Endodermal cell (in vitro differentiated cells): ENCODE measurements at places on chromosomes 2 and 18. TPM values are rescaled to one million over a fixed set of nuclear protein-coding genes. Genes with fewer than 3 reads are reported as not detected.

- no peak overlapping the region for H3K27ac ChIP-seq
- H3K4me1 ChIP-seq = peaks cover 14% of the 10 kb centered on the region
- DNase-seq = no peak
- peaks cover 4% of the 10 kb centered on the region for H3K36me3 ChIP-seq
- H3K4me3 ChIP-seq = no peak overlapping the region
These were observed 75.0 kb downstream of the TMEM247 start for GRCh38 chr2:46554397-46554796.

Gene TPRKB
- total RNA-seq = 37.5 and 37.9 TPM in 2 replicates

DNA sequence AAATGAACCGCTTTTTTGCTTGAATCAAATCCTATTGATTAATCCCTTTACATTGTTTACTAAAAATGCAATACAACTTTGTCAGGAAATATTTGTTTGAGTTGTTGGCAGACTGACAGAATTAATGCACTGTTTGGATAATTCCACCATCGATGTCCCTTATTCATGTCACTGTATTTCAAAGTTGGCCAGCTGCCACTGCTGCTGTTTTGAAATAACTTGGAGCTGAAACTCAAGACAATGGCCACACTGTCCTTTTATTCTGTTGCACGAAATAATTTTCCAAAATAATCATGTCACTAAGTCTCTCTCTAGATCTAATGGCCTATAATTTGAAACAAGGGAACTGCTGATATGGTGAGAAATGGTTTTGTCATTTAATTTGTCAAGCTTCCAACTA is 55.2 kb upstream of the PAX3 start:
- no peak for DNase-seq
- no peaks in the 10 kb centered on the region for H3K27me3 ChIP-seq
- no peaks in the 10 kb centered on the region for H3K36me3 ChIP-seq

DNA sequence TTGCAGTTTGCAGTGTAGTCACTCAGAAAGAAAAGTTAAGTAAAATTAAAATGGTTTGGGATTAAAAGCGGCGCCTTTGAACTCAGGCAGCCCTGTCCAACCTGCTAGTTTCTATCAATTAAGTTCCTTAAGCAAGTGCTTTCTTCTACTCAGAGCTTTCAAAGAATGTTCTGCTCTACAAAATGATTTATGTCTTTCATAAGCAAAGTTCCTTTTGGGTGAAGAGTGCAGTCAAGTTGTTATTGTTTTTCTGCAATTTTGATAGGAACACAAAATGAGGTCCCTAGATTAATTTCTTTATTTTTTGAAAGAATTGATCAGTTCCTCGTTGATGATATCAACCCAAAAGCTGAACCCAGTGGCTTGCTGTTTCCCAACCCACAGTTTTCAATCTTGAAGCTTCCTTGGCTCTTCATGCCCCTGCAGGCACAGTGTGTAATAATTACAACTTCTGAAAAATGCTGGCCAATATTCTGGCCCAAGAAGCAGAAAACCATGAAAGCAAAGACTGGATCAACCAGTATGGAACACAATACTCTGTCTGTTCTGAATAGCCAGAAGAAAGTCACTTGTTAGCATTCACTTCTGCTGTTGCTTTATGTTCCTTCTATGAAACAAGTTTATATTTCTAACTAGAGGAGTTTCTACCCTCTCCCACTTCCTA is 89.1 kb downstream of the TGIF1 start:
- peaks cover under 1% of the 10 kb centered on the region for H3K36me3 ChIP-seq
- no peaks in the 10 kb centered on the region for H3K27me3 ChIP-seq
- no peak for DNase-seq
- no peak overlapping the region for H3K4me3 ChIP-seq

DNA sequence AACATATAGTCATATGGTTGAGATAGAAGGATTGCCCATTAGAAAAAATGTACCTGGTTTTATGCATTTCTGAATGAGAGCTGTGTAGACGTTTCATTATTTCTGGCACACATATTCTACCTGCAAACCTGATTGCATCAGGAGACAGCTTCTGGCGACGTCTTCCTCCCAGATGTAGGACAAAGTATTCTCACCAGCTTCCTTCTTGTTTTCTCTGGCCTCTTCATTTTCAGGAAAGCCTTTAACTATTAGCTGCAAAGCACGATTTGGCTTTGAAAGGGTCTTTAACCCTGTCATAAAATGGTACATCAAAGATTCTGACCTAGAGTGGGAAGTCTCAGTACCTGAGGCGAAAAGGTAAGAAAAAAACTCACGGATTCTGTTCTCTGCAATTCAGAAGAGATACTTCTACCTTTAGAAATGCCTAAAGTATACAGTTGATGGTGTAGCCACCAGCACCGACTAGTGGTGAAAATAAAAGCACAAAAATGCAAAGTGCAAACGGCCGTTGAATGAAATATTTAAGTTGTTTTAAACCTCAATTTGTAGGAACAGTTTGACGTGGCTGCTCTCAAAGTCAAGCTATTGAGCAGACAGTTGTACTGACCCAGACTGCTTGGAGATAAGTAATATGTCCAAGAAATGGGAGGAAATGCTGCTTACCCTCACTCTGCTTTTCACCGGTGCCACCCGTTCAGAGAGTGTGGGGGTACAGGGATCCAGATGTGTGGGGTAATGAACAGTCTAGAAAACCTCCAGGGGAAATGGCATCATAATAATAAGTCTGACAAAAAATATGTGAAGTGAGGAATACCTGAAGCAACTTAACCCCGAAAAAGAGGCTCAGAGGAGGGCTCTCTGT is 20.2 kb downstream of the IL18RAP start:
- no peak overlapping the region for H3K27ac ChIP-seq
- peak; percentile 63 for DNase-seq
- H3K36me3 ChIP-seq = no peaks in the 10 kb centered on the region
- peaks cover 8% of the 10 kb centered on the region for H3K4me1 ChIP-seq
- no peak overlapping the region for H3K4me3 ChIP-seq

DNA sequence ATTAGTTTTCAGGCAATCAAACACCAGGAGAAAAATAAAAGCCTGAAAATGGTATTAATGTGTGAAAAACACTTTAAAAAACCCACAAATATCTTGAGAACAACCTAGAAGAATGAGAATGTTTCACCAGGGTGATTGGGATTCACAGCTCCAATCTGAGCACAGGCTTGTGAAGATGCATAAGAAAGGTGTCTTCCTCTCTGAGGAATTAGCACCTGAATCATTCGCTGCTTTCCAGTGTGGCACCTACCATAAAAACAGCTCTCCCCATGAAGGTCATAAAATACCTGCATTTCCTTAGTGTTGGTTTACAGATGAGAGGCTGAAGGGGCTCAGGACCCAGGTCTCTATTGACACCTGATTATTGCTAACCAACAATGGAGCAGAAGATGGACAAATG is 499.7 kb upstream of the KLHL29 start:
- H3K27me3 ChIP-seq = no peaks in the 10 kb centered on the region
- no peaks in the 10 kb centered on the region for H3K4me1 ChIP-seq
- no peak overlapping the region for H3K4me3 ChIP-seq
- no peaks in the 10 kb centered on the region for H3K36me3 ChIP-seq

- H3K36me3 ChIP-seq = no peaks in the 10 kb centered on the region
- H3K4me1 ChIP-seq = peaks cover 4% of the 10 kb centered on the region
- DNase-seq = no peak
- no peak overlapping the region for H3K4me3 ChIP-seq
- no peaks in the 10 kb centered on the region for H3K27me3 ChIP-seq
- no peak overlapping the region for H3K27ac ChIP-seq
These were observed 24.4 kb upstream of the LRP2 start for GRCh38 chr2:169386722-169387121.

DNA sequence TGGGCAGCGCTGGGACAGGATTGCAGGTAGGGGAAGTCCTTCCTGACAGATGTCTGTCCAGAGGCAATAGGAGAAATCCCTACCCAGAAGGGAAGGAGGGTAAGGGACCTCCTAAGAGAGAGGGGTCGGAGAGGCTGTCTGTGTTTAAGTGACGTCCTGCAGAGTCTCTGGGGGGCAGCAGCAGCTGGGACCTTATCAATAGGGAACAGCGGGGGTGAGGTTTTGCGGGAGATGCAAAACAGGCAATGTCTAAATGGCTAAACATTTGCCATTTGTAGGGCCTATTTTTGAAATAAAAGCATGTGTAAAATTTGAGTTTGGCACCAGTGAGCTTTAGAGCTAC is 108.7 kb upstream of the HS6ST1 start:
- peaks cover 12% of the 10 kb centered on the region for H3K4me1 ChIP-seq
- peak; percentile 45 for DNase-seq
- no peaks in the 10 kb centered on the region for H3K36me3 ChIP-seq
- H3K27me3 ChIP-seq = no peaks in the 10 kb centered on the region
- no peak overlapping the region for H3K27ac ChIP-seq
- H3K4me3 ChIP-seq = no peak overlapping the region

Gene TFPI
- 34.3 and 35.5 TPM in 2 replicates for total RNA-seq

DNA sequence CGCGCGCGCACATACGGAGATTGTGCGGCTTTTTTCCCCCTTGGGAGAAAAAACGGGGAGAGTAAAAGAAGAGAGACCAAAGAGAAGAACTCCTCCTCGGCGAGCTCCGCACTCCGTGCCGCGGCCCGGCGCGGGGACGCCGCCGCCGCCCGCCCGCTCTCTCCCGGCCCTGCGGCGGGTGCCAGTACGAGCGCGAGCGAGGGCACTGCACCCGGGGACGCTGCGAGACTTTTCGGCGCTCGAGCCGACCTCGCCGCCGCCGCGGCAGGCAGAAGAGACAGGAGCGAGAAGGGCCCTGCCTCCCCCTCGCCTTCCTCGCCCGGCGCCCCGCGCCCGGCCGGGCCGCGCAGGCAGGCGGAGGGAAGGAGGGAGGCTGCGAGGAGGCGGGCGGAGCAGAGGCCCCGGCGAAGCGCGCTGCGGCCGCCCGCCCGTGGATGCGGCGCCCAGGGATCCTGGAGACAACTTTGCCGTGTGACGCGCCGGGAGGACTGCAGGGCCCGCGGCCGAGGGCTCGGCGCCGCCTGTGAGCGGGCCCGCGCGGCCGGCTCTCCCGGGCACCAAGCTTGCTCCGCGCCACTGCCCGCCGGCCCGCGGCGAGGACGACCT is 857 bp upstream of the INHBB start:
- no peaks in the 10 kb centered on the region for H3K36me3 ChIP-seq
- peaks cover 97% of the 10 kb centered on the region for H3K27me3 ChIP-seq
- peak; percentile 73 for DNase-seq
- peaks cover 3% of the 10 kb centered on the region for H3K4me1 ChIP-seq
- no peak overlapping the region for H3K27ac ChIP-seq

Gene EHBP1
- 36.4 to 50.1 TPM (median 49.8 TPM) in 3 replicates for total RNA-seq

GRCh38 chr2:86808315-86809161 is 17.8 kb upstream of the CD8A start:
- H3K27me3 ChIP-seq = peaks cover 28% of the 10 kb centered on the region
- H3K4me3 ChIP-seq = peak overlapping the region; percentile 80
- peak; percentile 98 for DNase-seq
- no peaks in the 10 kb centered on the region for H3K4me1 ChIP-seq
- H3K36me3 ChIP-seq = no peaks in the 10 kb centered on the region
- no peak overlapping the region for H3K27ac ChIP-seq

GRCh38 chr2:241064802-241065354 is 37.2 kb downstream of the MTERF4 start:
- DNase-seq = no peak
- no peak overlapping the region for H3K4me3 ChIP-seq

DNA sequence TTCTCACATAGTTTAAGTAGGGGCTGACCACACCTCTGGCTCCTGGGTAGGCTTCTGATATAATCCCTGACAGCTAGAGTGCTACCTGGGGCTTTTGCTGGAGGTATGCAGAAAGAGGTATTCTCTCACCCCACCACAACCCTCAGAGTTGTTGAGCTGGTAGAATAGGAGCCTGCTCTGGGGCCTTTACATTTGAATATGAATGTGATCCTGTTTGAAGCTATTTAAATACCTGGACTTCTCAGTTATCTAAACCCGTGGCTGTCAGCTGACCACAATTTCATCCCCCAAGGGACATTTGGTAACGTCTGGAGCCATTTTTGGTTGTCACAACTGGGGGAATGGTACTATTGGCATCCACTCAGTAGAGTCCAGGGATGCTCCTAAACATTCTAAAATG is 669.1 kb downstream of the SATB2 start:
- no peak overlapping the region for H3K27ac ChIP-seq
- no peak overlapping the region for H3K4me3 ChIP-seq
- H3K36me3 ChIP-seq = no peaks in the 10 kb centered on the region
- no peaks in the 10 kb centered on the region for H3K27me3 ChIP-seq

Gene DUSP11
- total RNA-seq = 21.5 to 27.9 TPM (median 23.0 TPM) in 3 replicates

DNA sequence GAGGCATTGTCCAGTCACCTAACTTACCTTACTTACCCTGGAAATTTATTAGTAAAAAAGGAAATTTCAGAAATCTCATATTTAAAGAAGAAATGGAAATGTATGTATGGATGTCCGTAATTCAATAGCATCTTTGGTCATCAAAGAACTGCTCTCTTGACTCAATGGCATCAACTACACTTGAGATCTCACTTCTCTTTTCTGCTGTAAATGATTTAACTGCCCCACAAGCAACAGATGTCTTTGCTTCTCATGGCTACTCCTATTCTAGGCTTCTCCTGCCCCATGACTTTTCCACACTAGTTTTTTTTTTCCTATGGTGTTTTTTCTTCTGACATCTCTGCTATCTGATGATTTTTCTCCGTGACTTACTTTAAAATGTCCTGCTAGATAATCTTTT is 34.0 kb upstream of the ERMN start:
- DNase-seq = no peak
- H3K4me3 ChIP-seq = no peak overlapping the region
- H3K36me3 ChIP-seq = no peaks in the 10 kb centered on the region
- no peak overlapping the region for H3K27ac ChIP-seq
- no peaks in the 10 kb centered on the region for H3K4me1 ChIP-seq
- no peaks in the 10 kb centered on the region for H3K27me3 ChIP-seq

DNA sequence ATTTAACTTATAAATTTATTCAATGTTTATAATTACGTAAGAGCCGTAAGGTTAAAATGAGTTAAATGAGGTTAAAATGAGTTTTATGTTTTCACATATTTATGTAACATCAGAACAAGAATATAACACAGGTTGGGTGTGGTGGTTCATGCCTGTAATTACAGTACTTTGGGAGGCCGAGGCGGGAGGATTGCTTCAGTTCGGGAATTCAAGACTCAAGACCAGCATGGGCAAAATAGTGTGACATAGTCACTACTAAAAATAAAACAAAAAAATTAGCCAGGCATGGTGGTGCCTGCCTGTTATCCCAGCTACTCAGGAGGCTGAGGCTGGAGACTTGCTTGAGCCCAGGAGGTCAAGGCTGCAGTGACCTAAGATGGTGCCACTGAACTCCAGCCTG is 9.3 kb upstream of the MBD2 start:
- H3K27ac ChIP-seq = no peak overlapping the region
- peaks cover 3% of the 10 kb centered on the region for H3K4me1 ChIP-seq

GRCh38 chr2:63788071-63788470 is 53.6 kb upstream of the UGP2 start:
- no peak overlapping the region for H3K4me3 ChIP-seq
- no peak overlapping the region for H3K27ac ChIP-seq
- no peaks in the 10 kb centered on the region for H3K27me3 ChIP-seq
- no peaks in the 10 kb centered on the region for H3K4me1 ChIP-seq
- no peak for DNase-seq

- no peaks in the 10 kb centered on the region for H3K4me1 ChIP-seq
- H3K36me3 ChIP-seq = no peaks in the 10 kb centered on the region
- peaks cover 92% of the 10 kb centered on the region for H3K27me3 ChIP-seq
- DNase-seq = no peak
- no peak overlapping the region for H3K27ac ChIP-seq
These were observed 4.6 kb upstream of the MLPH start for GRCh38 chr2:237482485-237482884.

Gene SKA1
- total RNA-seq = 26.4 and 29.5 TPM in 2 replicates
